ENCODE measurements at places on chromosomes 5 and 9.

- no peak for DNase-seq
Measured at GRCh38 chr9:114383521-114384231, 4.1 kb downstream of the AKNA start.

DNA sequence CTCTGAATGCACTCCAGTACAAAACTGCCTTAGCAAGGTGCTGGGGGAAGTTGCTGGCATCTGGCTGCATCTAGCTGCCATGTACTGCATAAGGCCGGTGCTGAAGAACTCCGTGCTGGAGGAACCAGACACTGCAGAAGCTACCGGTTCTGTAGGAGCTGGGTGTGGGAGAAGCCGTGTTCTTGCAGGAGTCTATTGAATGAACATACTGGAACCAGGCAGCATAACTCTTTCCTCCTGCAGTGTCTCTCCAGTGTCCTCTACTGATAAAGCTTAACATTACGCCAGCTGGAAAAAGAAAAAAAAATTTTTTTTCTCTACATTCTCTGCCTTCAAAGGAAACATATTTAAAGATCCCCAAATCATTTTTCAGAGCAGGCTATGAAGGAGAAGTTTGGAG lies 38.5 kb downstream of the VPS13A start:
- DNase-seq = no peak

DNA sequence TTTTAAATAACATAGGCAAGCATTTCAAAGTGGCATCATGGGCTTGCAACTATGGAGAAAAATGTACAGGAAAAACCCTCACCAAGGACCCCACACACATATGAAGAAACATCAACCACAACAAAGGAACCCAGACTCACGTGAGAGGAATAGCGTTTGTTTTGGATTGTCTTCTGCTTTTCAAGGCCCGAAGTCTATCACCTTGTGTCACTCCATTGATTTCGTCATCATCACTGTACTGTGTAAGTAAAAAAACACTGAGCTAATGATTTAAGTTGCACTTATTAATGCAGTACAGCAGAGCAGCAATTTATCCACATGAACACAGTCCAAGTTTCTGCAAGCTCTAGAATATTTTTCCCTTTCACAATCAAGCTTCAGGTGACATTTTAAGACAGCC lies 72.4 kb downstream of the HABP4 start:
- no peak for DNase-seq

DNA sequence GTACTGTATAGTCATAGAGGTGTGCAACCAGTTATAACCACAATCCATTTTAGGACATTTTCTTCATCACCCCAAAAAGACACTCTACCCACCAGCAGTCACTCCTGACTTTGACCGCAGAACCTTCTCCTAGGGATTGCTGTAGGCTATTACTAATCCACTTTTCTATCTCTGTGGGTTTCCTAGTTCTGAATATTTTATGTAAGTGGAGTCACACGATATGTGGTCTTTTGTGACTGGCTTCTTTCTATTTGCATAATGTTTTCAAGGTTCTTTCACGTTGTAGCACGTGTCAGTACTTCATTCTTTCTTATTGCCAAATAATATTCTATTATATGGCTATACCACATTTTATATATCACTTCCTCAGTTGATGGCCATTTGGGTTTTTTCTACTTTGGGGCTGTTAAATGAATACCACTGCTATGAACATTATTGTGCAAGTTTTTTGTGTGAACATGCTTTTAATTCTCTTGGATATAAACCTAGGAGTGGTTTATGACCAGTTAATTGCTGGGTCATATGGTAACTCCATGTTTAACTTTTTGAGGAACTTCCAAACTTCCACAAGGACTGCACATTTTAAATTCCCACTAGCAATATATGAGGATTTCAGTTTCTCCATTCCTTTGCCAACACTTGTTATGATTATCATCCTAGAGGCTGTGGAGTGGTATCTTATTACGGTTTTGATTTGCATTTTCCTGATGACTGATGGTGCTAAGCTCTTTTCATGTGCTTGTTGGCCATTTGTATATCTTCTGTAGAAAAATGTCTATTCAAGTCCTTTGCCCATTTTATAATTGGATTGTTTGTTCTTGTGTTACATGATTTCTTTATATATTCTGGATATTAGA lies 37.8 kb downstream of the MRRF start:
- DNase-seq = no peak

DNA sequence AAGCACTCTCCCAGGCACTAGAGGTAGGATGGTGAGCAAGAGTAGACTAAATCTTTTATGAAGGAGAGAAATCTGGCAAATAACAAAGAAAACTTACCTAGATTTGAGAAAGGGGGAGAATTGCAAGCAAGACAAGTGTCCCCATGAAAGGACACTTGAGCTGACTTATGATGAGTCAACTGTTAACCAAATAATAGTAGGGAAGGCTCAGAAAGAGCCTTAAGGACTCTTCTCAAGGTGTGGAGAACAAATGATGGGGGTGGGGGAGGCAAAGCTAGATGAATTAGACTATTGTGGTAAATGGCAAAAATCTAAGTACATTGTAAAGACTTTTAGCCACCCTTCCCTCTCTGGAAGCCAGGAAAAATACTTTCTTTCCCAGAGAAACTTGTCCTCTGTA lies 77.6 kb upstream of the RASA1 start:
- DNase-seq = no peak

DNA sequence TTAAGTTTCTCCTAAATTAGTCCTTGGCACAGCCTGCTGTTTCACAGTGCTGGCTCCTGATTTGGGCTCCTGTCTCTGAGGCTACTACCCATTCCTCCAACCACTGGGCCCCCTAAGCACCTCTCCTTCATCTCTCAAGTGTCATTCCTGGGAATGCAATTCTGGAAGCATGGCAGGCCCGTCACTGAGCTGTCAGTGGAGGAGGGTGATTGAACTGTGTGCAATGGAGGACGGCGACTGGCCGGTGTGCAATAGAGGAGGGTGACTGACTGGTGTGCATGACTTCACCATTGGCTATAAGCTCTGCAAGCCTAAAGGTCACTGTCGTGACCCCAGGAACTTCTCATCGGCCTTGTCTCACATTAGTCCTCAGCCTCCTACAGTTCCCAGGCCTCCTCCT lies 12.4 kb upstream of the IL17B start:
- no peak for DNase-seq

GRCh38 chr9:81665322-81665871 lies 23.9 kb downstream of the TLE1 start:
- no peak for DNase-seq
